MG63 (cell line): ENCODE measurements at places on chromosomes 4 and X.
A peak's percentile ranks its signal among the peaks of the same experiment; 100 is the strongest.

DNA sequence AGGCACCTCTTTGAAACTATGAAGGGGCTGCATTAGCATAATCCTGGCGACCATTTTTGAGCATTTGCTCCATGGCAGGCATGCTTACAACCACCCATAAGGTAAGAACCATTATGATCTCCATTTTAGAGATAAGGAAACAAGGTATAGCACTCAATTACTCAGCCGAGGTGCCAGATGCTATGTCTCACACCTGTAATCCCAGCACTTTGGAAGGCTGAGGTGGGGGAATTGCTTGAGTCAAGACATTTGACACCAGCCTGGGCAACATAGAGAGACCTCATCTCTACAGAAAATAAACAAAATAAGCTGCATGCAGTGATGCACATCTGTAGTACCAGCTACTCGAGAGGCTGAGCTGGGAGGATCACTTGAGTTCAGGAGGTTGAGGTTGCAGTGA lies 43.6 kb downstream of the TIGD4 start:
- no peak for DNase-seq

- DNase-seq = peak; percentile 39
Observed at GRCh38 chr4:10108818-10109783, 7.5 kb downstream of the WDR1 start.

- DNase-seq = no peak
Observed at GRCh38 chrX:18890049-18890381, 93.9 kb downstream of the PHKA2 start.

GRCh38 chr4:160831165-160831922 lies 1332.5 kb downstream of the FSTL5 start:
- no peak for DNase-seq

- DNase-seq = no peak
Observed at GRCh38 chr4:31715302-31715701, 995.1 kb downstream of the PCDH7 start.

DNA sequence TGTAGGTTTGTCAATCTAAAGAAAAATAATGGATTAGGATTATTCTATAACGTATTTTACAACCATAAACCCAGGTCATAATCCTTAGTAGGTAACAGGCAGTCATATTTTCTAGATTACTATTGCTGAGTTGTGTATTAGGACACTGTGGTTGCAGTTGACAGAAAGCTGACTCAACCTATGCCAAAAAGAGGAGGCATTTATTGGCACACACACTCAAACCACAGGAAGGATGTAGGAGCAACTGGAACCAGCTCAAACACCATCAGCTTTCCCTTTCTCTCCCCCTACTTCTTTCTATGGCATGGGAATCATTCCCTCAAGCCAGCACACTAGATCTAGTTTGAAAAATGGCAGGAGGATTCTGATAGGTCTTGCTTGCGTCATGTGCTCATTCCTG lies 136.4 kb upstream of the FAM9C start:
- peak; percentile 3 for DNase-seq

GRCh38 chrX:53684415-53685192 lies 1.9 kb downstream of the HUWE1 start:
- no peak for DNase-seq

- no peak for DNase-seq
Observed at GRCh38 chr4:68904786-68905185, 46.8 kb downstream of the UGT2A3 start.

DNA sequence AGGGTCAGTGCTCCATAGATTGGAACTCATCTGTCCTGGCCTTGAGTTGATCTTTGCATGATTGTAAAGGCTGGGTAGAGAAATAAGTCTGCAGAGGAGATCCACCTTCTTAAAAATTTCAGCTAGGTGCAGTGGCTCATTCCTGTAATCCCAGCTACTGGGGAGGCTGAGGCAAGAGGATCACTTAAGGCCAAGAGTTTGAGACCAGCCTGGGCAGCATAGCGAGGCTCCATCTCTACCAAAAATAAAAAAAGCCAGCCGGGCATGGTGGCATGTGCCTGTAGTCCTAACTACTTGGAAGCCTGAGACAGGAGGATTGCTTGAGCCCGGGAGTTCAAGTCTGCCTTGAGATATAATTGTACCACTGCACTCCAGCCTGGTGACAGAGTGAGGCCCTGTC lies 476 bp upstream of the CXCR3 start:
- DNase-seq = no peak

GRCh38 chrX:23820235-23820782 lies 37.3 kb downstream of the SAT1 start:
- no peak for DNase-seq

GRCh38 chrX:117910216-117910615 lies 206.4 kb downstream of the KLHL13 start:
- no peak for DNase-seq
